ENCODE measurements at places on chromosomes 7 and 10.

DNA sequence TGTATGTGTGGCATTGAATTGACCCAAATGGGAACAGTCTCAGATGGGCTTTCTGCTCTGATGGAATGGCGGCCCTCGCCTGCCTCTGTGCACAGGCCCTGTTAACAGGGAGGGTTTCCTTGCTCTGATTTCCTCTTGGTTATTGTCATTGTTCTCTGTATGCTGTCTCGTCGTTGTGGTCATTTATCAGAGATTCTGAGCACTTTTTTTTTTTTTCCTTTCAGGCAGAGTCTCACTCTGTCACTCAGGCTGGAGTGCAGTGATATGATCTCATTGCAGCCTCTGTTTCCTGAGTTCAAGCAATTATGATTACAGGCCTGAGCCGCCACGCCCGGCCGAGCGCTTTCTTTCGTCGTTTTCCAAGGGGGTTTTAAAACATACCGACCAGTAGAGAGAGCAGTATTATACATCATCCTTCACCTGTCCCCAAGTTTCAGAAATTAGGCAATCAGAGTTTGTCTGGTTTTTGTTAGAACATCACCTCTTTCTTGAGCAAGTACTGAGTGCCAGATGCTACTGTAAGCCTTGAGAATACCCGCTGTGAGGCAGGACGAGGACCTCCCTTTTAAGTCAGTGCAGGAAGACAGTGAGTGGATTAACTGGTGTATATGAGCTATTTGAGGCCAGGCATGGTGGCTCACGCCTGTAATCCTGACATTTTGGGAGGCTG lies 6.5 kb downstream of the CHST12 start:
- DNase-seq, result no peak

- DNase-seq, result no peak
Observed at GRCh38 chr10:8454357-8454756, 399.9 kb downstream of the GATA3 start.

- DNase-seq, result no peak
Observed at GRCh38 chr7:39936761-39937160, 13.3 kb upstream of the CDK13 start.

- DNase-seq, result no peak
Observed at GRCh38 chr10:34405611-34406462, 409.3 kb downstream of the PARD3 start.

- no peak for DNase-seq
Observed at GRCh38 chr10:89563861-89564478, 28.6 kb upstream of the SLC16A12 start.

DNA sequence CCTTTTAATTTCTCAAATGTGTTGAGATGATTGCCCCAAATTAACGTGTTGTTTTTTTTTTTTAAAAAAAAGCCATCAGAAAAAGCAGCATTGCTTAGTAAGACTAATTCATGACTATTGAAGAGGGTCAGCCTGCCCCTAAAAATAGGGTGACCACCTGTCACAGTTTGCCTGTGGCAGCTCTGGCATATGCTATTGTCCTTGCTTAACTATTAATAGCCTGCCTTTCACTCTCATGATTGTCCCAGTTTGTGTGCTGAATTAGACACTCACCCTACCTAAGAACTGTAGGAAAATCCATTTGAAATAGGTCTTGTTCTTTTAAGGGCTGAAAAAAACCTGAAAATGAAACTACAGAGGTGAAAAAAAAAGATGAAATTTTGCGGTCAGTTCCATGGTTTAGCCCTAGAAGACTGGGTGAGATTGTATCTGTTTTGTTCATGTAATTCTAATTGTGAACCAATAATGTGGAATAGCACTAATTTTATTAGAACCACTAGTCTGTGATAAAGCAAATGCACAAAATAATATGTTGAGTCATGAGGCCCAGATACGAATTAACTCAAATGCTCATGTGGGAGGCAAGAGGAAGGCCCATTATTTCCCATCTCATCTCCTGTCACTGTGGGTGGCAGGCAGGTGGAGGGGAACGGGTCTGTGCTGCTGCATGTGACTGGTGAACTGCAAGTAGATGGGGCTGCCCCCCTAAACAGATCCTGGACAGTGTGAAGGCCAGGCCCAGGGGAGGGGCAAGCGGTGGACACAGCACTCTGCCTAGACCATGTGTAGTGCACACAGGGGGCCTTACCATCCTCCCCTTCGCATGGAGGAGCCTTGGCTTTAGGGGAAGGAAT lies 265.4 kb upstream of the NFE2L3 start:
- no peak for DNase-seq

DNA sequence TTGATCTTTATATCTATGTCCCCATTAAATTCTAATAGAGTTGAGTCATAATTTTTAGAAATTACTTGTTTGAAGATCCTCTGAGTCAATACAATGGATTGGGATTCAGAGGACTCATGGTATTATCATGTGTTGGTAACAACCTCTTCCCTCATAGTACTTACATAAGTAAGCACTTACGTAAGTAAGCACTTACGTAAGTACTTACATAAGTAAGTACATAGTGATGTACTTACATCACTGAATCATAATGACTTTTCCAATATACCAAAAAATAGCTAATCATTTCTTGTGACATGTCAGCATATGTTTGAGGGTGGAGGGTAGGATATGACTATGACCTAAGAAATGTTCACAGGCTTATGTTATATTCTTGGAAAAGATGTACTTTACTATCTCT lies 740.5 kb downstream of the SORCS1 start:
- DNase-seq, result no peak

GRCh38 chr10:22159180-22159579 lies 58.6 kb downstream of the EBLN1 start:
- DNase-seq, result no peak

DNA sequence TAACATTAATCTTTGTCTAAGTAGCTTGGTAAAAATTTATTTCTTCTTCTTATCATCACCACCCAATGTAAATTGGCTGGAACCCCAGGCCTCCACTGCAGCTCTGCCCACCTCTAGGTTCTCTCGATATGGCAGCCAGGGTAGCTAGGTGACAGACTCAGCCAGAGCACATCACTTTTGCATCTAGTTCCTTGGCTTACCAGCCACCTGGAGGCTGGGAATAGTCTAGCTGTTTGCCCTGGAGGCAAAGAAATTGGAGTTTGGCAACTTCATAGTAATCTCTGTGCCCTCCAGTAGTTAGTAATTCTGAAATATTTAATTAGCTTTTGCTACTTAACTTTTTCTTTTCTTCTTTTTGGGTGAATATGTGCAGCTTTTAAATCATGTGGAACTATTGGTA lies 9.4 kb downstream of the IFRD1 start:
- no peak for DNase-seq

DNA sequence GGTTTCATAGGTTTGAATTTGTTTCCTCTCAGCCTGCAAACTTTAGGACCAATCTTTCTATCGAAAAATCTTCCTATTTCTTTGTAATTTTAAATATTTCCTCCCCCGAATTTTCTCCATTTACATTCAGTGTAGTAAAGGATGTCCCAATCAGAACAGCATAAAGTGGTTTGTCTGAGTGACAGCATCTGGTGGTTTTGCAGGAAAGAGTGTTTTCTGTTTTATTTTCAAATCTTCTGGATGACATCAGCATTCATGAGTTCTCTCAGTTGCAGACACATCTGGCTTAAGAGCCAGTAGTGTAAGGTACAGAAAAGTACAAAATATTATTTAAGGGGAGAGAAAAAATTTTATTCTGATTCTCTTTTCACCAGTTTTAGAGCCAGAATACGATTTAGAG lies 634.8 kb downstream of the PHTF2 start:
- no peak for DNase-seq

DNA sequence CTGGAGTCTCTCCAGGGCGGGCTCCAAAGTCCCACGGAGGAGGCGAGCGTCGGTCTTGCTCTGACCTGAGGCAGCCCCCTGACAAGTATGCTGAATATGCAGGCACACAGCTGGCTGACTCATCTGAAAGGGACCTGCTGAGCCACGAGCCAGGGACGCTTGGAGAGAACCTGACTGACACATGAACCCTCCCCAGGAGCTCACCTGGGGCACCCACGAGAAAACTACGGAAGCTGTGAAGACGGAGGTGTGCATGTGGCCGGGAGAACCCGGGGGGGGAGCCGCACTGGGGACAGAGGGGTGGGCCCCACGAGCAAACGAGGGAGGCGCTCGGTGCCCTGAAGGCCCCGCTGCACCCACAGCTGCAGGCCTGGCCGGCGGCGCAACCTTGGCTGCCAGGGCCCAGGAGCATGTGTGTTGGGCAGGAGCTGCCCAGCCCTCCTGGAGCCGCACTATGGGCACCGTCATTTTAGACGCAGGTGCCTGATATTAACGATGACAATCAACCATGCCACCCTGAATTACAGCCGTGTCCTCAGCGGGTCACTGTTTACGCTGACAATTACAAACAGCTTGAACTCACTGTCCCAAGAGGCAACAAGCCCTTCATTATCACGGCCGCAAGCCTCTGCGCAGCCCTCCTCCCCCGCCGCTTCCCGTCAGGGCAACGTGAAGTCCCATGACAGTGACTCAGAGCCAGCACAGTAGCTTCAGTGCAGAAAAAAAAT lies 64.7 kb downstream of the DIP2C start:
- no peak for DNase-seq

- DNase-seq, result no peak
Observed at GRCh38 chr7:135690566-135690965, 28.3 kb downstream of the STMP1 start.

GRCh38 chr10:108147346-108147745 lies 982.8 kb upstream of the SORCS1 start:
- DNase-seq, result no peak

GRCh38 chr10:59085054-59085453 lies 91.4 kb upstream of the PHYHIPL start:
- no peak for DNase-seq

GRCh38 chr7:113143486-113144257 lies 25.3 kb upstream of the SMIM30 start:
- no peak for DNase-seq
